ENCODE measurements at places on chromosomes 5 and 9. TPM values are rescaled to one million over a fixed set of nuclear protein-coding genes. Genes with fewer than 3 reads are reported as not detected.
A peak's percentile ranks its signal among the peaks of the same experiment; 100 is the strongest.

DNA sequence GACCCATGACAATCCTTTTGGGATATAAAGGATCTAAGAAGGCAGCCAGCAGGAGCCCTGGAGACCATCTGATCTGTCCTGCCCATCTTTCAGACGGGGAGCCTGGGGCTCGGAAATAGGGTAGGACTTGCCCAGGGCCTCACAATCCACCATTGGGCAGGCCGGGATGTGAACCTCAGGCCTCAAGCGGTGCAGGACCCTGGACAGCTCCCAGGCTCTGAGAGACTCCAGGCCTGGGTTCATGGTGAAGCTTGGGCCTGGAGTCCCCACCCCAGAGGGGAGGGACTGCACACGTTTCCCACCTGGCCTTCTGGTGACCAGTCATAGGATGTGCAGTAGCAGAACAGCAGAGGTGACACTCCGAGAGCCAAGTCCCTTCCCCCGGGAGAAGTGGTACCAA lies 36.6 kb upstream of the RAPGEF1 start:
- no peak for DNase-seq

Gene NADK2
- polyA plus RNA-seq, result 12.4 TPM

DNA sequence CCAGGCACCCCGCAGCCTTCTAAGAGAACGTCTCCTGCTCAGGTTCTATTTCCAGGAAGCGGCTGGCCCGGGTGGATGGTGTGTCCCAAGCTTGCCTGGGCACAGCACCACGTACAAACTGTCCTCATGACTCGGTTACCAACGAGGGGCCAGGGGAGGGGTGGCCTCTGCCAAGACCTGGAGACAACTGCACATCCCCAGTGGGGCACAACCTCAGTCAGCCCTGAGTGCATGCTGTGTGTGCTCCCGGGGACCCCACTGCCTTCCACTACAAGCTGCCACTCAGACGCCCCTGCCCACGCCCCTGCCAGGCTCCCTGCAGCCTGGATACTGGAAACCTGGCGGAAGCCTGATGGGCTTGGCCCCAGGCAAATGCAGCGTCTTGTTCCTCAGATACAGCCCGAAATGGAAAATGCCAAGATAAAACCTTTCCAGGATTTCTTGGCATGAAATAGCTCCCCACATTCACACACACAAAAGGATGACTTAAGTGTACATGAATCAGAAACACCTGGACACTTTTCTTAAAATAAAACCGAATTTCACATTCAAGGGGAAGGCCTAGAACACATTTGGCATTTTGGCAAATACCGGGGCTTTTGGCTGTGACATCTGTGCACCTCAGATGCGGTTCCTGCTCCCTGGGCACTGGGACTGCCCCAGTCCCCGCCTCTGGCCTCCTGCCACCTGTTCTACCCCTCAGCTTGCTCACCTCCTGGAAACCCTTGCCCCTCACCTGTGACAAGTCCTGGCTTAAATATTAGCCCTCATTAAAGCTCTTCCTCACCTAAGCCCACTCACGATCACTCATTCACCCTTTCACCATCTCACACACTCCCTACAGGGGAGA lies 62.5 kb downstream of the COL23A1 start:
- no peak for DNase-seq

GRCh38 chr9:121728916-121729315 lies 77.5 kb downstream of the DAB2IP start:
- DNase-seq, result no peak

Gene TOMM5
- polyA plus RNA-seq, result 132 TPM

Gene SNX30
- 4.2 TPM for polyA plus RNA-seq

DNA sequence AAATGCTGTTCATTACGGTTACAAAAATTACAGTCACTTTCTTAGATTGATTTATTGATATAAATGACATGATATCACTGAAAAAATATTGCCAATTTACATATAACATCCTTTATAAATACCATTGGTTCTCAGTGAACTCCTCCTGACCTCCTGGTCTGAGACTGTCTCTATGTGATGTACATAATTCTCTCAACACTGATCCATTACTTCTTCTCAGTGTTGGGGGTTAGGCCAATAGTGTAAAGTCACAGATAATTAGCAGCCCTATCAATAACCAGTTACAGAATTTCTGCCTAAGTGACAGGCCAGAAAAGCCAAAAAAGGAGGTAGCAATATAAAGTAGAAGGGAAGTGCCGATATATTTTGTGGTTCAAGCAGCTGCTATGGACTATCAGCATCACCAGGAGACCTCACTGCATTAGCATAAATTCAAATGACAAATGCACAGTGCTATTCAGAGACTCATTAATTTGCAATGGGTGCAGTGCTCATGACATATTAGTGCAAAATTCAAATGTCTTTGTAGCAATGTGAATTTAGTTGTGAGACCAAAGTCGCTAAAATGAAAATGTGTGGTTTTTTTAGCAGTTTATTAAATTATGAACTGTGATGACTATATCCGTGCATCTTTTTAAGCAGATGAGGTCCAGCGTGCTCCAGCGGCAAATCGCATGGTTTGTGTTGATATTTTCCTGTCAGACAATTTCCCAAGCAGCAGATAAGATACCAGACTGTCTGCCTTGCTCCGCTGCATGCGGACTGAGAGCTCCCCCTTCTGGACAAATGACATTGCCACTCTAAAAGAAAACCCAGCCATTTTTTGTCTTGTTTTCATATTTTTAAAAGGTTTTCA lies 144.6 kb downstream of the CETN3 start:
- peak; percentile 62 for DNase-seq

Gene NPR3
- 1.9 TPM for polyA plus RNA-seq

DNA sequence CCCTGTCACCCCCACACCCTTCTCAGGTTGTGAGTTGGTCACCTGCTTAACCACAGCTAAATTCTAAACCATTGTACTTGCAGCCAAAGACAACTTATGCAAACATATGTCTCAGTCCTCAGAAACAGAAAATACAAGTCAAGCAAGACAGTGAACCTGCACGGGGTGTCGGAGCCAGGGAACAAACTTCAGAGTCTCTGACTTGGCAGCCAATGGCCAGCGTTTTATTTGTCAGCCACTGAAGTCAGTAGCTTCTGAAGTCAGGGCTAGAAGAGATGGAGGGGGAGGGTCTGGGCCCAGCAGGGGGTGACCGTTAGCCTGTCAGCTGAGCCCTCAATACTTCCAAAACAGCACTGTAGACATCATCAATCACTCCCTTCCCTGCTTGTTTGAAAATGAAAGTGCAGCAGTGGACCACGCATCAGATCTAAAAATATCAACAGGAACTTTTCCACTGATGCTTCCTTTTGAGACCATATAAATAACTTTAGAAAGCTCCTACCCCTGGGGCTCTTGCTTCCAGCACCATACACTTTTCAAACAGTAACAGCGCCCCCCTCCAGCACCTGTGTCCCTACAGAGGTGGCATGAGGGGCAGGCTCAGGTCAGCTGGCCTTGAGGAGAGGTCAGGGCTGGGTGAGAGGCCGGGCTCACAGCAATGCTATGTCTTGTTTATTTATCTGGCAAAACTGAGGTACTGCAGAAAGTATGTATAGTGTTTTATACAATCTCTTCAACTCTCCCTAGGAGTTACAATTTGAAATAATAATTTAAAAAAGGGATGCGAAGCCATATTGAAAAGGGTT lies 142.5 kb downstream of the ACER2 start:
- DNase-seq, result no peak

Gene SLIT3
- polyA plus RNA-seq, result 9.2 TPM

Gene IRX2
- 1.5 TPM for polyA plus RNA-seq

DNA sequence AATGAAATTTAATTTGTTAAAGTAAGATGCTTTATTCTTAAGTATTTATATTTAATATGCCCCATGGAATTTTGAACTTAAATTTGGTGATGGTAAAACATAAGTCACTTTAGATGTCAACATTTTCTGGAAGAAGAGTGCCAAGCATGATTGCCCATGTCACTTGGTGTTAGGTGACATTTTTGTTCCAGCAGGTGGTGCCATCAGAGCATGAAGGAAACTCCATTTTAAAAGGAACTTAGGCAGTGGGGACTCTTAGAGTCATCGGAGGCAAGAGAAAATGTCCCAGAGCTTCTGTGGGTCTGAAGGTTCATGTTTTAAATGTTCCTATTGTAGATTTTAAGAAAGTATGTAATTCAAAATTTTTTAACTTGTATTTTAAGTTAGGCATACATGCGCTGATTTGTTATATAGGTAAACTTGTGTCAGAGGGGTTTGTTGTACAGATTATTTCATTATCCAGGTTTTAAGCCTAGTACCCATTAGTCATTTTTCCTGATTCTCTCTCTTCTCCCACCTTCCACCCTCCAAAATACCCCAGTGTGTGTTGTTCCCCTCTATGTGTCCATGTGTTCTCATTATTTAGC lies 789.3 kb downstream of the SEMA5A start:
- DNase-seq, result no peak

GRCh38 chr5:73022471-73023169 lies 66.8 kb downstream of the FCHO2 start:
- no peak for DNase-seq

- no peak for DNase-seq
These were observed 84.4 kb downstream of the ZSWIM6 start for GRCh38 chr5:61416420-61416819.

DNA sequence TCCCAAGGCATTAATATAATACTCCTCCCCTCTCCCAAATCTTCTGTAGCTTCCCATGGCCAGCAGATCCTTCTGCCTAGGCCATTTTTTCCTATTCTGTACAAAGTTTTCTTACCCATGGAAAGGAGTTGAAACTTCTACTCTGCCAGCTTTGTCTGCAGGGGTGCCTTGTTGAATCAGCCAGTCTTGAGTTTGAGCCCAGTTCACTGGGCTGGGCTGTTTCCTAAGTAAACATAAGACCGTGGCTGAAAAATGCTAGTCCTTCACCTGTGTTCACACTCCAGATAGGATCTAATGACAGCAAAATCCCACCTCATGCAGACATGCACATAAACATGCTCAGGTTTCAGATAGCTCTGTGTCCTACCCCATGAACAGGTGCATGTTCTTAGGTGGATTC lies 10.4 kb downstream of the TEX48 start:
- no peak for DNase-seq

Gene GMCL2
- under 0.01 TPM for polyA plus RNA-seq

Gene FAM151B
- polyA plus RNA-seq, result 0.75 TPM

Gene ENC1
- polyA plus RNA-seq, result 8.4 TPM

DNA sequence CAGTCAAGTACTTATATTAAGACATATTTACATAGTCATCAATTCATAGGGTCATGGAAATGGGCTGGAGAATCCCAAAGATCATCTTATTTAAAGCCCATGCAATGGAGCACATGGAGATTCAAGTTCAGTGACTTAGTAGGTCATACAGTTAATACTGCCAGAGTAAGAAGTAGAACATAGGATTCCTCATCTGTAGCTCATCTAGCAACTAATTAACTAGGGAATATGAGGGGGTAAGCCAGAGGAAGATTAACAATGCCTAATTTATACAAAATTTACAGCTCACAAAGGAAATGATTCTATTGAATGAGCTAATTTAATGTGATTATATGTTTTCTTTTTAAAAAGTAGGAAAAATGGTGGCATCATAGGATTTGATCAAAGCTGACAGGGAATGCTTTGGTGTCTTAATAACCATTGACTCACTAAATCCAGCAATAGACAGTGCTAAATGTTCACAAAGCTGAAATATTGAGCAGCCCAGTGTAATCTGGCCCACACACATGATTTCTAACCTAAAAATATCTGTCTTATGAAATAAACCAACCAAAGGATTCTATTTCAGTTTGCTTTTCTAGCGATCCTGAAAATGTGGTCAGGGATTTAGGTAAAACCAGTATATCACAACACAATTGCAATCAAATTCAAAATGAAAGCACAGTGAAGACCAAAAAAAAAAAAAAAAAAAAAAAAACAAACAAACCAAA lies 53.3 kb downstream of the PRDM6 start:
- DNase-seq, result no peak

- DNase-seq, result no peak
These were observed 18.0 kb downstream of the NEURL1B start for GRCh38 chr5:172658961-172659501.

GRCh38 chr5:113266227-113266912 lies 168.4 kb downstream of the TSSK1B start:
- no peak for DNase-seq

- peak; percentile 84 for DNase-seq
These were observed 722 bp downstream of the CDC42SE2 start for GRCh38 chr5:131264451-131265099.

Gene PANK3
- polyA plus RNA-seq, result 7.3 TPM

DNA sequence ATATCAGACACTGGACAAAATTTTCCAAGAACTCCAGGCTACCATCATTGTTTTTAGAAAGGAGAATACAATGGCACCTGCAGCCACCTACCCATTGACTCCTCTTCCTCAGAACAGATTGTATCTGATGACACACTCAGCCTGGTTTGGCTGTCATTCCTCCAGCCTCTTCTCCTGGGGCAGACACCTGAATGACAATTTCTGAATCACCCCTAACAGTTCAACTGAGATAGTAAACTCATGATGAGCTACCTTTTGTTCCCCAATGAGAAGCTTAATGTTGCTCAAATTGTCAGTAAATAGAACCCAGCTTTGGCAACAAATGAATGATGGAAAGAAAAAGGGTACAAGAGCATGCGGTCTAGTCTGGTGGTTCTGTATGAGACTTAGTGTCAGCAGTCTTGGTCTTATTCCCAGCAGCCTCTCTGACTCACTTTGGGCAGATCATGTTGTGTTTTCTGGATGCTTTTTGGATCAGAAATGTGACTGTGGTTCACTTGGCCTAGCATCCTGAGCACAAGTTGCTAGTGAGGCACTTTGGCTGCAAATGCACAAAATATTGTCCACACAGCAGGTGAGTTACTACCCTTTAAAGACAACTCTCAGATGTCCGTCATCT lies 78.3 kb downstream of the MAMDC2 start:
- no peak for DNase-seq

GRCh38 chr5:158305861-158306260 lies 446.9 kb upstream of the CLINT1 start:
- DNase-seq, result no peak

- no peak for DNase-seq
These were observed 271.4 kb upstream of the ZNF608 start for GRCh38 chr5:125017796-125018195.

GRCh38 chr9:110340306-110340705 lies 2.6 kb upstream of the TXNDC8 start:
- no peak for DNase-seq

Gene PLAC8L1
- polyA plus RNA-seq, result 1.5 TPM

DNA sequence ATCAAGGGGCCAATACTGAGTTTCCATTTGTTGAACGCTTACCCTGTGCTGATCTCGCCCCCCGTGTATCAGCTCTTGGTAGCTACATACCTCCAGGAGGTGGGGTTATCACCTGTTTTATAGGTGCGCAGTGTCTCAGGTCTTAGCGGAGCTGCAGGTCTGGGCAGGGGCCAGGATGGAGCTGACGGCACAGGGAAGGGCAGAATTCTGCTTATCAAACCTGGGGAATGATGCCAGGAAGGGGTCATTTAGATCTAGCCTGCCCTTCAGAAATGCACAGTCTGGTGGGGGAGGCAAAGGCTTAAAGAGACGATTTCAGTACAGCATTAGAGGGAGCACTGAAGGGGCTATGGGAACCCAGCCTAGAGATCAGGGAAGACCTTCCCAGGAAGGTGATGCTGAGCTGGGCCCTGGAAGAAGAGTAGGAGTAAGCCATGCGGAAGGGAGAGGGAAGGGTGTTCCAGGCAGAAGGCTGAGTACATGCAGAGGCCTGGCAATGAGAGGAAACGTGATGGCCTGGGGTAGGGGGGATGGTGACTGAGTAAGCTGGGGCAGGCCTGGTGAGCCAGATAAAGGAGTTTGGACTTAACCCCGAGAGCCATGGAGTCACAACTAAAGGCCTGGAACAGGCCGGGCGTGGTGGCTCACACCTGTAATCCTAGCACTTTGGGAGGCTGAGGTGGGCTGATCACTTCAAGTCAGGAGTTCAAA lies 31.5 kb downstream of the OLFML2A start:
- no peak for DNase-seq

Gene LIFR
- 27.5 TPM for polyA plus RNA-seq

Gene OTULINL
- 9.1 TPM for polyA plus RNA-seq
